MG63 (cell line): ENCODE measurements at places on chromosomes 12 and 14.

DNA sequence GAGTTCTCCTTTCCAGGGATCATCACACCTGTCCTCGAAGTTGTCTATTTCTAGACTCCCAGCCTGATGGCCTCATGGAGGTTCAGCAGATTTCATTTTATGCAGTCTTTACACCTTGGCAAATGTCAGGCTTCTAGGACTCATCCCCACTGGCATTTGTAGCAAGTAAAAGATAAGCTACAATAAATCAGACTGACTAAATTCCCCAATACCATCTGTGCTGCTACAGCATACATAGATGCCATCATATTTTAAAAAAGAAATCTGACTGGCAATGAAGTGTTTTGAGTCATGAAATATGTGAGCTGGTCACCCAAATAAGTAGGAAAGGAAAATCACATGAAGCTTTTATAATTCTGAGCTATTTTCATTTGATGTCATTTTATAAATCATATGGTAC is 55.3 kb downstream of the KCNC2 start:
- no peak for DNase-seq

DNA sequence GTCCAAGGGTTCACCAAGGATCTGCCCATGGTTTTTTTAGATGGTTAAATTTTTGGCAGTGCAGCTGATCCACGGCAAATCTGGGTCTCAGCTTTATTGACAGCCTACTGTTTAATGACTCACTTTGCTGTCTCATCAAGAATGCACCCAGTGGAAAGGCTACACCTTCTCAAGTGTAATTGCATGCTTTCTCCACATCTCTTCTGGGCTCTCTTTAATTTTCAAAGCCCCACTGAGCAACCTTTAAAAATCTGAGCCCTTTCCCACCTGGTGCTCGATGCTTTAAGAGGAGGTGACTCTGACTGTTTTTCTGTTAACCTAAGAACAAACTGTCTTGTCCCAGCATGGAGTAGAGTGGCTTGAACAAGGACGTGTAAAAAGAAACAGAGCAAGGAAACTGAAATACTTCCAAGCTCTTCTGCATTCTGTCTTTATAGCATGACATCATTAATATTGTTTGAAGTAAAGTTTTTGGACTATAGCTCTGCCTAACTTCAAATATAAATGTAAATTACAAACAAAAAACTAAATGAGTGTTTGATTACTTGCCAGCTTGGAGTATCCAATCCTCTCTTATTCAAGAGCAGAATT is 214.2 kb upstream of the KRR1 start:
- DNase-seq: peak; percentile 70

DNA sequence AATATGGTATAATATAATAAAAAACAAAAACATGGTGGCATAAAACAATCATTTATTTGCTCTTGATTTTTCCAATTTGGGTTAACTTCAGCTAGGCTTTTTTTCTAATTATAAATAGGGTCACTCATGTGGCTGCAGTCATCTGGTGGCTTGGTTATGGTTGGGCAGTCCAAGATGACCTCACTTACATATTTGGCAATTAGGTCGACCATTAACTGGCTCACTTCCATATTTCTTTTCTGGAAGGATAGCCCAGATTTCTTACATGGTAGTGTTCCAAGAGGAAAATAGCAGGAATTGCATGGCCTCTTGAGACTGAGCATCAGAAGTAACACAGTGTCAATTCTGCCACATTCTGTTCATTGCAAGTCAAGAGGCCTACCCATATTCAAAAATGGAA is 153.4 kb downstream of the FUT8 start:
- no peak for DNase-seq

DNA sequence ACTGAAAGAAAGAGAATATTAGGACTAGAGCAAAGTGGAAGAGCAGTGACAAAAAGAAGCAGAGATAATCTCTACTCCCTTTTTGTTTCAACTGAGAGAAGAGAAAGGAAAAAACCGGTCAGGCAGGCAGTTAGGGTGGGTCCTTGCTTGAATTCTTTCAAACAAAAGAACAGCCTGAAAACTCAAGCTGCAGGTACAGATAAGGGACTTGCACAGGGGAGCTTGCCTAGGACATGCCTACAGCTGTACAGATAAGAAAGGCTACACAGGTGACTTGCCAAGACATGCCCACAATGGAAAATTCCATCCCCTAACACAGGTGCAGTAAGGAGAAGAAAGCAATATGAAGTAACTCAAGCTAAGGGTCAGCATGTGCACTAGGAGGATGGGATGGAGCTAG is 532.2 kb upstream of the MIS18BP1 start:
- no peak for DNase-seq

GRCh38 chr14:32129124-32129523 is 52.0 kb downstream of the ARHGAP5 start:
- no peak for DNase-seq

DNA sequence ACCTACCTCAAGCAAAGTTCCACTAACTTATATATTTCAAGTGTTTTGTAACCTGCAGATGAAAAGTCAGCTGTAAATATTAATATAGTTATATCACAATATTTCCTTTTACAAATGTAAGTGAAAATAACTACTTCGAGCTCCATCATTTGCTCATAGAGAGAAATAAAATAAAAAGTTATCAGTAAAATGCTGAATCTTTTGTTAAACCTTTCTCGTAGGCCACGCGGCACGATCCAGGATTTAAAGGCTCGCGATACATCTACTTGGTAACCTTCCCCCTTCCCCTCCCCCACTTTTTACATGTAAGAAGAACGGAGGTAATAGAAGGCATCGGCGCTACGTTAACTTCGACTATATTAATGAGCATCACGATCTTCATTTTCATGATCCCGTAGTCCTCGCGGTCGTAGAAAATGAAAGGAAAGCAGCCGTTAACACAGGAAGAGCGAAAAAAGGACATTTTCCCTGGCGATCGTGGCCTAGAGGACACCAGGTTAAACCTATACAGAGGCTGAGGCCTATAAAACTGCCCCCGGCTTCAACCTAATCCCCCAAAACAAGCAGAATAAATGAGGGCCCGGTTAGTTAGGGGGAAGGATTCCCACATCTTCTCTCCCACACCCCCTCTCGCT is 508 bp downstream of the HNRNPC start:
- DNase-seq: no peak

DNA sequence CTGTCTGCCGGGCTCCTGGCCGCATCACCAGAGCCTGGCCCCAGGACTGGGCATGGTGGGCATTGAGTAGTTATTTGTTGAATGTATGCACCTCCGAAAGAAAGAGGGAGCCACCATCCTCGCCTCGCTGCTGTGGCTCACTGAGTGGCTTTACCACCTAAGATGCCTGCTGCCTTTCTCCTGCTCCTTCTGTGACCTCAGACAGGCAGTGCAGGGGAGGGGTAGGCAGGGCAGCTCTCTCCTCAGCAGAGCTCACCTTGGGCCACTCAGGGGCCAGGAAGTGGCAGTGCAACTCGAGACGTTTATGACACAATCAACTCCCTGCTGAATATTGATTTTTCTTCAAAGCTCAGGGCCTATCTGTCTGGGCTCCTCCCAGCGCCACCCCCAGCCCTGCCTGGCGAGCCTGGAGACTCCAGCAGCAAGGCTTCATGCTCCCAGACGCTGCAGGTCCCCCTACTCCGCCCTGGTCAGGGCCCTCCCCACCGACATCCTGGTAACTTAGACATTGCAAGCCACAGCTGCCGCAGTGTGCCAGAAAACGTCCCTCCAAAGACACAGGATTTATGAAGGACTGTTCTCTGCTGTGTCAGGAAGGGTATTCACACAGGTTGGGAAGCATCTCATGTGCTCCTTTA is 84.3 kb upstream of the DIO3 start:
- no peak for DNase-seq

GRCh38 chr12:103820361-103820760 is 20.7 kb downstream of the NT5DC3 start:
- no peak for DNase-seq

GRCh38 chr14:57974896-57975295 is 109.0 kb upstream of the SLC35F4 start:
- DNase-seq: no peak

DNA sequence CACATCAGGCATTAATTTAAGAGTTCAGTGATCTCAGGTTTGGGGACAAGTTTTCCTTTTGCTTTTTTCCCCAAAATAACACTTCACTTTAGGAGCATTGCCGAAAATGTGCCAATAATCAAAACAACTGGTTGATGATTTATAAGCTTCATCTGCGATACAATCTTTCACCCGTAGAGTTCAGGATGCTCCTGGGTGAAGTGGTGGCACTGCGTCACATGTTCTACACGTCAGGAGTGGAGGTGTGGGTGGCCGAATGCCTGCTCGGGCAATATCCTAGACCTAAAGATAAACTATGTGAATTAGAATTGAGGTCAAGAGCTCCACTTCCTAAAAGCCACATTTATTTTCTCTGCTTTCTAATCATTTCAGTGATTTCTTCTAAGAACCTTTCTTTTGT is 70.9 kb upstream of the DICER1 start:
- DNase-seq: no peak

- no peak for DNase-seq
Measured at GRCh38 chr12:122849352-122850047, 14.2 kb downstream of the HIP1R start.

DNA sequence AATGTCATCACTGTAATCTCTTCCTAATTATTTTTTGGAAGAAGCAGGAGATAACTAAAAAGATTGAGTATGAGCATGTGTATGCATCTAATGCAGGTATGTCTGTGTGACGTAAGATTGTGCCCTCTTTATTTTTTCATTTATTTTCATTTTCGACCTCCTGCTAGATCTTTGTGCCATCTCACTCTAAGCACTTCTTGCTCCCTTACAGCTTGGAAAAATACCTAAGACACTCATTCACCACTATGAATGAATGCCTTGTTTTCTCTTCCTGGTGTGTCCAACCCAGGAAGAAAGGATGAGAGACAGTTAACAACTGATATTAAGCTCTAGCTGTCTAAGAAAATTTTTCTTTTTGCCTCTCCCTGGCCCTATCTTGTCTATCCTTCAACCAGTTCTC is 76.8 kb upstream of the CISTR start:
- no peak for DNase-seq

- DNase-seq: no peak
Measured at GRCh38 chr12:96327889-96328288, 72.3 kb downstream of the CDK17 start.
